ENCODE measurements at places on chromosomes 16 and 17. TPM values are rescaled to one million over a fixed set of nuclear protein-coding genes. Genes with fewer than 3 reads are reported as not detected.

KCNH6 gene
- not detected for polyA plus RNA-seq

BICDL2 gene
- polyA plus RNA-seq: not detected

CFDP1 gene
- polyA plus RNA-seq: 72.8 TPM

RHBDF1 gene
- 19.2 TPM for polyA plus RNA-seq

- DNase-seq: no peak
Measured at GRCh38 chr16:54265575-54266107, 20.9 kb downstream of the IRX3 start.

DNA sequence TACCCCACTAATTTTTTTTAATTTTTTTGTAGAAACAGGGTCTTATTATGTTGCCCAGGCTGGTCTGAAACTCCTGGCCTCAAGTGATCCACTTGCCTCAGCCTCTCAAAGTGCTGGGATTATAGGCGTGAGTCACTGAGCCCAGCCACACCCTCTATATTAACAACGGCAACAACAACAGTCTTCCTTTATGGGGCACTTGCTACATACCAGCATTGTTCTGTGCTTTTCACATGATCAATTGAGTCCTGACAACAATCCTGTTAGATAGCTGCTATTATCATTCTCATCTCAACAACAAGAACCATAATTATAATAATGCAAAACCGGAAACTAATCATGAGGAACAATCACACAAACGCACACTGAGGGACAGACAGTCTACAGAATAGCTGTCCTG, 12.6 kb upstream of the ARL5C start:
- no peak for DNase-seq

DNA sequence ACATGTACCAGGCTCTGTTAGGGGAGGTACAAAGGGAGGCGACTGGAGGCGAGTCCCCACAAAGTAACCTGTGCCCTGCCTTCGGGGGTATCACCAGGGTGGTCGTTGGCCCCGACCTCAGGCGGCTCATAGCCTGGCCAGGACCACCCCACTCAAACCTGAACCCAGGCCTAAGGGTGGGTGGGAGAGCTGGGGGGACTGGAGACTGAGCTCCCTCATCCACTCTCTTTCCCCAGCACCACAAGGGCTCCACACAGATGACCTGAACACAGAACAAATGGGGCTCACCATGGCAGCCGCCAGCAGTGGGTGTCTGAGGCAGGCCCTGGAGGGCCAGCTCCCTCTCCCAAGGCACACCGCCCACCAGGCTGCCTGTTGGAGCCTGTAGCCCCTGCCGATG, 120.6 kb upstream of the TNRC6C start:
- DNase-seq: no peak
